ENCODE measurements at places on chromosomes 12 and 14. TPM values are rescaled to one million over a fixed set of nuclear protein-coding genes. Genes with fewer than 3 reads are reported as not detected.

Gene GPX2
- total RNA-seq, result 22.0 TPM

Gene ACOT2
- total RNA-seq, result 18.7 TPM

Gene STON2
- 94.1 TPM for total RNA-seq

Gene PRR4
- total RNA-seq, result 12.2 TPM

Gene LARP4
- 65.0 TPM for total RNA-seq

Gene CD4
- 0.17 TPM for total RNA-seq

Gene HHIPL1
- 0.83 TPM for total RNA-seq

DNA sequence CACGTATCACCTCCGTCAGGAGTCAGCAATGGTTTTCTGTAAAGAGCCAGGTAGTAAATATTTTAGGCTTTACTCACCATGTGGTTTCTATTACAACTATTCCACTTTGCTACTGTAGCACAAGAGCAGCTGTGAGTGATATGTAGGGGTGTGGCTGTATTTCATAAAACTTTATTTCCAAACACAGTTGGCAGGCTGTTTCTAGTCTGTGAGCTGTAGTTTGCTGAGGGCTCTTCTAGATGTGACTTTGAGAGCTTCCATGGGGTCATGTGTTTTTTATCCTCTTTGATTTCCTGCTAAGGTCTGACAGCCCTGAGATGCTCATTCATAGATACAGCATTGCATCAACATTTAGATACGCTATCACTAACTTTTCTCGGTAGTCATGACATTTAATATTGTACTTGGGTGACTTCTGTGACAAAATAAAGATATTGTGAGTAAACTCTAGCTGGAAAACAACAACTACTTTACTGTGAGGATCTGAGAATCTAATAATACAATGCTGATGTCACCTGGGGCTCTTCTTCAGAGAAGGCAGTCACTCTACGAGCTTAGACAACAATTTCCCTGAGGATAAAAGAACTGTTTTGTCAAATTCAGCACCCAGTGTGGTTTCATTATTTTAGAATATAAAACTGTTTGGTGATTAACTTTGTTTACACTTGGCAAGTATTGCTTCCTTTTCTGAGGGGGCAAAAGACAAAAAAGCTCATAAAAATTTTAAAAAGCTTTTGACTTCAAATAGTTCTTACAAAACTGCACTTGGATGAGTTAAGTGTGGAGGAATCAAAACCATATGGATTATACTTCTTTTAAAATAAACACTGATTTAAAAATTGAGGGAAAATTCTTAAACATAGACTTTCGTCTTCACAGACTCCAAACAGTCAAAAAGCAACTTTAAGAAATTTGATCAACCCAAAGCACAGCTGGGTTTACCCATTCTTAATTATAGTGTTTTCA is 231.2 kb upstream of the DCN start:
- DNase-seq, result peak; percentile 95

DNA sequence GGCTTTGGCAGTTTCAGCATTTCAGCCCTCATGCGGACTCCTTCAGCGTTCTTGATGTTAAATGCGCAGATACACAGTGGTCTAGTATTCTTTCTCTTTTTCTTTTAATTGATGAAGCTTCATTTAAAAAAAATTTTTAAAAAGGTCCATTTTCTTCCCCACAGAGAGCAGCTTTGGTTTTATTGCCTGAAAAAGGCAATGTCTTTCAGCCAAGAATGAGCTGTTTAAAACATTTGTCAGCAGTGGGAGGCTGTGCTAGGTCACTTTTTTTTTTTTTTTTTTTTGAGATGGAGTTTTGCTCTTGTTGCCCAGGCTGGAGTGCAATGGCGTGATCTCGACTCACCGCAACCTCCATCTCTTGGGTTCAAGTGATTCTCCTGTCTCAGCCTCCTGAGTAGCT is 13.5 kb downstream of the KMT5A start:
- DNase-seq, result no peak

DNA sequence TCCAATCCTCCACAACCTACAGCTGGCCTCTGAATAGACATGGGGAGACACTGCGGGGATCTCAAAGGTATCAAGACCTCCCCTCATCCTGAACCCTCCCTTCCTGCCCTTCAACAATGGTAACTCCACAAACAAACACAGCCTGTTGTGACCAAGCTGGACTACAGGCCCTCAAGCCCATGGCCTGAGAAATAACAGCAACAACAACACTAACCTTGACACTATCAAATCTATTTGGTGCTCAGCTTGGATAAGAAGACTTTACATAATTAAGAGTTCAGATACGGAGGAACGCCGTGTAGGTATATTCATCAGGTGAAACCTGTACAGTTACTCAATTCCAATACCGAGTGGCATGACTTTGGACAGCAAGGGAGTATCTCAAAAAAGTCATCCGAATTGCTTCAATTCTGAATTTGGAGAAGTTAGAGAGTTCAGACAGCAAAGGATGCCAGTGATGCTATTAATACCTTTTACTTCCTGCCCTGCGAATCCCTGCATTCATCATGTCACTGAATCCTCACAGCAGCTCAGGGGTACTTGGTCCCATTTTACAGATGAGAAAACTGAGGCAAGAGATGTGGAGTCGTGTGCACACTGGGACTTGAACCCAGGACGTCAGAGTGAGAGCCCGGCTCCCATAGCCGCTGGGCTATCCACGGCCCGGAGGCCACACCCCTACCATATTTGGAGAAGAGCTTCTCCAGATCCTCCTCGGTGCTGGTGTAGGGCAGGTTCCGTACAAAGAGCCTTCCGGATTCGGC is 17.8 kb downstream of the RBM19 start:
- no peak for DNase-seq

DNA sequence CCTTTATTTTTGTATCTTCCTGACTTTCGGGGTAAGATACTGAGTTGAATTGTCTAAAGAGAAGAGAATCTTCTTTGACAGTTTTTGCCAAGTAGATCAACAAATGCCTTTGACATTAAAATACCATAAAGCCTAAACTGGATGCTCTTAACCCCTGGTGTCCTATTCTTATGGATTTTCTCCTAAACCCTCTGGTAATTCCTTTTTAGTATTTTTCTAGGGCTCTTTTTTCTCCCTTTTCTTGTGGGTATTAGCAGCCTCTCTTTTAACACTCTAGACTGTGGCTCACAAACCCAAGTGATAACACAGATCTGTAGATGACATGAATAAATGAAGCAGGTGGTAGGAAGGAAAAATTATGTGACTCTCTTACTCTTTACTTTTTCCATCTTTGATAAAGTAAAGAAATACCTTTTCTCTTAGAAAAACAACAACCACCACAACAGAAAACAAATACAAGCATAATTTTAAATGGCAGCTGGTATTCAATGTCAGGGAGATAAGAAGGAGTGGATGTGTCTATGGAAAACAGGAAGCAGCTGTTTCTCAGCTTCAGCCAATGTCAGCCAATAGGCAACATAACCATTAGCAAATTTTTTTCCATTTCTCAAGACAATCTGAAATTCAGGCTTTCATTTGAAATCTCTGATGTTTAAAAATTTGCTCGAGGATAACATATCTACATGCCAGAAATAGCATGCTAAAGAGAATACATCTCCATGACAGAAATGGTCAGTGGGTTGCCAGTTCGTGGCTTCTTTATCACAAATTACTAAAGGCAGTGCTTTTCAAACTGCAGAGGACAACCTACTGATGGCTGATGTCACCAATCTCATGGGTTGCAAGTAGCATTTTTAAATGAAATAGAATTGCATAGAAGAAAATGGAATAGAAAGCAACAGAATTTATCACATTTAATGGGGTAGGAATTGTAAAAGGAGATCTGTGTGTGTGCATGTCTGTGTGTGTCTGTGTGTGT is 123.1 kb upstream of the KRR1 start:
- DNase-seq, result no peak

- DNase-seq, result no peak
These were observed 36.8 kb downstream of the FGD4 start for GRCh38 chr12:32435921-32436705.

DNA sequence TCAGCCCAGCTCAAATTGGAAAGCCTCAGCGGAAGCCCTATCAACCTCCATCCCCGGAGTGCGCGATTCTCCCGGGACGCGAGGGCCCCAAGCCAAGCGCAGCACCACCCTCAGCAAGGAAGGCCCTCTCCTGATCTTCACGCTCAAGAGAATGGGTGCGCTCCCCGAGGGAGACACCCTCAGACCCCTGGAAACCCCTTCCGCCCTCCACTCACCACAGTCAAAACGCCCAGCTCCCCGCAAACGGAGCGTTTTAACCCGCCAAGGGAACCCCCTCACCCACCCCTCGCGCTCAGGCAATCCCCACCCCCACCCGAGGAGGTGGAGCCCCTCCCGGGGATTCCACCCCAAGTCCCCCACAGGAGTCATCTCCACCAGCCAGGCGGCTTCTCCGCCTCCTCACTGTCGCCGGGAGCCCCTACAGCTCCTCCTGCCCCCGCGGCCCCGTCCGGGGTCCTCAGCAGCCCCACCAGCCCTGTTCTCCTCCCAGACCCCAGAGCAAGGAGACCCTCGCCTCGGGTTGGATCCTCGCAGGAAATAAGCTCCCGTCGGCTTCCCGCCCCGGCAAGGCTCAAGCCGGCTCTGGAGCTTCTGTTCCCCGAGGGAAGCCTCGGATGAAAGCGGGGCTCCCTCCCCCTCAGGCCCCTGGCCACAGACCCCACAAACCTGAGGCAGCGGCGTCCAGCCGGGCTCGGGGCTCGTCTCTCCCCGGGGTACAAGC is 507 bp downstream of the BAZ2A start:
- peak; percentile 12 for DNase-seq

DNA sequence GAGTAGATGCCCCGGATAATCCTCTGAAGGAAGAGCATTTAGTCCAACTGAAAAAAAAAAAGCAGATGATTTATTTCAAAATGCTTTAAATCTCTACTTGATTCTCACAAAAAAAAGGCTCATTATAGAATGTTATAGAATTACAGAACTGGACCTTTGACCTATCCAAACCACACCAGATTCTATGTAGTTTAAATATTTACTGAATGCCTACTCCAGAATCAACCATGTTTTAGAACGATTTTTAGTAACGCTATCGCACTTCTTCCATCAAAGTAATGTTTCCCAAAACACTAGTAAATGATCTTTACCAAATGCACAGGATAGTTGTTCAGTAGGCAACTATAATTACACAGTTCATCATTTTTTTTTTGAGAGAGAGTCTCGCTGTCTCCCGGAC is 2.6 kb downstream of the RPS29 start:
- no peak for DNase-seq

DNA sequence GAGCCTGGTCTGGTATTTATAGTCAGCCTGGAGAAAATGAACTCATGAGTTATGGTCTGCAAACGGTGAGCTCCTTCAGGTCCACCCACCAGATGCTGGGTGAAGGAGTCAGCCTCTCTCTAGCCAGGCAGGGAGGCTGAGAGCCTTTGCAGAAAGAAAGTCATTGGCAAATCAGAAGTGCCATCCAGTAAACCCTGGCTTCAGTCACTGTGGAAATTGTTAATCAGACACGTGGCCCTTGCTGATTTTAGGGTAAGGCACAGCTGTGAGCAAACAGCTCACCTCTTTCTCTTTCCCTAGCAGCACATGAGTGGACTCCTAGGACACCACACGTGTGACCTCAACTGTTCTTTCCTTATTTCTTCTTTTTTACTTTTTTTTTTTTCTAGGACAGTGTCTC is 44.9 kb downstream of the CHST11 start:
- no peak for DNase-seq

DNA sequence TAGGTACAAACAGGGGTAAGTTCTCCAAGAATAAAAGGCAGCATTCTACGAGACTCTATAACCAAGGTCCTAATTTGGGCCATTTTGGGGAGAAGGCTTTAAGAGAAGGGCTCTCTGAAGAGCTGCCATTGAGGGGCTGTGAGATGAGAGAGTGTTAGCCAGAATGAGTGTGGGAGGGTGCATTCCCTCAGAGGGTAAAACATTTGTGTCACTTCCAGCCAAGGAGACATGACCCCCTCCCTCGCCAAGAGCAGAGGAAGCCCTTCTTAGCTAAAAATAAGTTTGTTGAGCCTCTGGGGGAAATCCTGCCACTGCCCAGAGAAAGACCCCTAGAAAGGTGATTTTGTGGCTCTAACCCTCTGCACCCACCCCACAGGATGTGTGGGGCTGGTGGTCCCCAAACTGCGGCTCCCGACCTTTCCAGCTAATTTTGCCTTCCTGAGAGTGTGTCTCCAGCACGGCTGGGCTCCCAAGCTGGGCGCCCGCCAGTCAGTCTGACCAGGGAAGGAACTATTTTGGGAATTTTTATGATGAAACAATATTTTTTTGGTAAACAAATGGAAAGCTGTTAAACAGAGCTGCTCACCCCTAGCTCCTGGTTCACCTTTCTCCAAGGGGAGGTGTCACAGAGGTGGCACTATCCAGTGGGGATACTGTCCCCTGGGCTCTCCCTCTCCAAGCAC is 65.9 kb upstream of the JDP2 start:
- no peak for DNase-seq

DNA sequence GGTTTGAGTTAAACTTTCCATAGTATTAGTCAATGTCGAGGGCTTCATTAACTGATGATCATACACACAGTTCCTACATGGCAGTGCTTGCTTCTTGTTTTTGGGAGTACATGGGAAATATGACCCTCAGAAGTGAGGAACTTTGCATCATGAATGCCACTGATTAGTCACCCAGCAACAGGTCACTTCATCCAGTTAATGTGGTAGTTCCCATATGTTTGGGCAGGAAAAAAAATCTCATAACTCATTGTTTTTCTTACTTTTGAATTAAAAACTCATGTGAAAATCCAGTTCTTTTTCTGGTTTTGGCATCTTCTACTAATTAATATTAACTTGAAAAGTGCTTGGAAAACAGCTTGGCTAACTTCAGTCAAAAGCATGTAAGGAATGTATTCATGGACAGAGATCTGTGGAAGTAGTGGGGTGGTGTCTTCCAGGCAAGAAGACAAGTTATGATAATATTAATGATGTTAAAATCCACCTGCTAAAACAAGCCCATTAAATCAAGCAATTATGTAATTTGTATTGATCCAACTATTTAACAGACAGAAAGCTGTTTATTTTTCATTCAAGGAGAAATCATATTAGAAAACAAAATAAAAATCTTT is 309.1 kb upstream of the NAV3 start:
- no peak for DNase-seq

- peak; percentile 84 for DNase-seq
These were observed 1.8 kb downstream of the OTOGL start for GRCh38 chr12:80101126-80101525.

DNA sequence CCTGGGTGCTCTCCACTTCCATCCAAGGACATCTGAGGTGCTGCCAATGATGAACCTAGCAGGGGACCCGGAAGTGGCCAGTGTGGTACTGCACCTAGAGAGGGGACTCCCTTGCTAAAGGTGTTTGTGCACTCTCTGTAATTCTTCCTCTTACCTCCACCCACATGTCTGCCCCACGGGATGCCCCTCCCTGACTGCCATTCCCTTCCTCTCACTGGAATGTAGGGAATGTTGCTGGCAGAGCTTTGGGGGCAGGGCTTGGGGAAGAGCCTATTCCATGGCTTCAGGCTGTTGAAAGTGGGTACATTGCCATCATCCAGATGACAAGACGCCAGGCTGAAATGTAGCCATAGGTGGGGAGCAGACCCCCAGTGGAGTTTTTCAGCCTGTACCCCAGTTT is 153.2 kb downstream of the SMOC1 start:
- DNase-seq, result no peak
